Activated T-helper 17 cell treated with anti-CD3 and anti-CD28 coated beads, Interleukin-2, amount 50 U/mL, for 72 hours (primary cell): ENCODE measurements at places on chromosomes 5 and 9.
A peak's percentile ranks its signal among the peaks of the same experiment; 100 is the strongest.

DNA sequence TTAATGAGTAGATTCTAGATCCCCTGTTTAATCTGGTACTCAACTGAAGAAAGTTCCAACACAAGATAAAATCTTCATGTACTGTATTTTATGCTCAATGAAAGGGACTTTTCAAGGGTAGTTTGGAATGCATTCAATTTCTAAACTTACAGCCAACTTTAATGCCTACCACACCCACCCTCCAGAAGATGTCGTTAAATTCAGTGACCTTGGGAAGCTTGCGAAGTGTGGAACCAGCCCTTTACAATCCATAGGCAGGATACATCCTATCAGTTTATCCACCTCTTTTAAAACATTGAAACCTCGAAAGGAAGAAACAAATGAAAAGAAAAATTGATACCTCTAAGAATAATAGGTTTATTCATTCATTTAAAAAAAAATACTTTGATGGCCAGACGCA lies 20.2 kb downstream of the TRPM6 start:
- ATAC-seq, result no peak

- no peak for ATAC-seq
Measured at GRCh38 chr9:25654417-25654816, 23.8 kb downstream of the TUSC1 start.

GRCh38 chr5:143986516-143987212 lies 174.7 kb downstream of the HMHB1 start:
- no peak for ATAC-seq

GRCh38 chr9:68847765-68848164 lies 142.7 kb downstream of the PIP5K1B start:
- ATAC-seq, result no peak

GRCh38 chr5:42235837-42236236 lies 187.4 kb upstream of the GHR start:
- ATAC-seq, result no peak

GRCh38 chr5:152568016-152568415 lies 162.9 kb upstream of the NMUR2 start:
- no peak for ATAC-seq

DNA sequence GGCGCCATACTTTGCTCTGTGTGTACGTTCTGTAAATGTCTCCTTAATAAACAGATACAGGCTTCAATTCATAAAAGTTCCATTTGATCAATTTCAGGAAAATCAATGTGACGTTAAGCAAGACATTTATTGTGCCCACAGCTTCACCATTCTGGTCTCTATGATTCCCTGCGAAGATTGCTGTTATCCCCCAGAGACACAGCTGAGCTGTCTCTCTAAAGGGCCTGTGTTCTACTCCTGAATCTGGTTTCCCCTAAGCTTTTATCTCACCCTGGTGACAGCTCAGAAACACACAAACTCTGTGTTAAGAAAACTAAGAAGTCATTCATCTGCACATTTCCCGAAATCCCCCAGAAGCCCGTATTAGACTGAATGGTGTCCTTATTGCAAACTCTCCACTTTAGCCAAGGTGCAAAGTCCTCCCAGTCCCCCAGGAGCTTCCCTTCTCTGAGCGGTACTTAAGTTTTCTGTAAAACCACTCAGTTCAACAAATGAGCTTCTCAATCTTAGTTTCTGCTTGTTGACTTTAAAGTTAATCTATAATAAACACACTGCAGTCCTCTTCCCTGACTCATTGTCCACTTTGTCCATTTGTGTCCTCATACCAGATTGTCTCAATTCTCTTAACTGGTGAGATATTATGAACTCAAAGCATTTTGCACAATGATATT lies 1.4 kb upstream of the C5orf15 start:
- no peak for ATAC-seq

GRCh38 chr9:116842658-116843057 lies 155.6 kb downstream of the TRIM32 start:
- ATAC-seq, result no peak

- ATAC-seq, result no peak
Measured at GRCh38 chr9:126114409-126114760, 212.2 kb upstream of the MVB12B start.

GRCh38 chr9:104075801-104076753 lies 18.0 kb upstream of the SMC2 start:
- ATAC-seq, result peak; percentile 19

GRCh38 chr5:94796586-94796985 lies 178.1 kb downstream of the SLF1 start:
- ATAC-seq, result no peak

- ATAC-seq, result no peak
Measured at GRCh38 chr9:124652615-124653393, 118.3 kb downstream of the NR6A1 start.
